ENCODE measurements at places on chromosomes 3 and 15.

GRCh38 chr15:43378601-43379000 lies 7.7 kb downstream of the TUBGCP4 start:
- DNase-seq, result no peak

DNA sequence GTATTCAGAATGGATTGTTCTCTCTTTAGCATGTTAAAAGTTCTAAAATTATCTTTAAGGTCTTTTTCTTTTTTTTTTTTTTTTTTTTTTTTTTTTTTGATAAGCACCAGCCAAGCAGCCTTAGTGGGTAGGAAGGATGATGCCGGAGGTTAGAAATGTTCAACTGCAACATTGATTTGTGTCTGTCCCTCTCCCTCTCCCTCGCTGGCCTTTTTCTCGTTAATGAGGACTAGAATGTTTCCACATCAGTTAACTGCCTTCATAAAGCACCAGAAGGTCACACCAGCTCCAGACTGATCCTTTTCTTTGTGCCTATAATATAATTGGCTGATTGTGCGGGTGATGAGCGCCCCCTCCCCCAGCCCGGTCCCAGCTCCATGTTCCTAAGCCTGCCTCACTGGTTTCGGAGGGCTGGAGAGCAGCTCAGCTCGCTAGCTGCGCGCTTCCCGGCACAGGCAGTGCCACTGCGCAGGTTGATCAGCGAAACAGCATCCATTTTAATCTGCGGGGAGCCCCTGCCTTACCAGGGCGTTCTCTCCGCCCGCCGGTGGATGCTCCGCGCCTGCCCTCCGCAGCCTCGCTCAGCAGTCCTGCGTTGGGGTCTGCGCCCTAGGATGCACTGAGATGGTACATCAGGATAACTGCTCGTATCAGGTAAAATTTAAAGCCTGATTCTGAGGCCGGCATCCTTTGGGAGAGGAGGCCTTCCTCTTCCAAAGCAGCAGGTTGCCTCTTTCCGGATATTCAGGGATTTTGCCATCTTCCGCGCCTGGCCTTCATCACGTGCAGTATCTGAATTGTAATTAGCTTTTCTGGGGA lies 148.9 kb upstream of the IL12A start:
- peak; percentile 76 for DNase-seq

DNA sequence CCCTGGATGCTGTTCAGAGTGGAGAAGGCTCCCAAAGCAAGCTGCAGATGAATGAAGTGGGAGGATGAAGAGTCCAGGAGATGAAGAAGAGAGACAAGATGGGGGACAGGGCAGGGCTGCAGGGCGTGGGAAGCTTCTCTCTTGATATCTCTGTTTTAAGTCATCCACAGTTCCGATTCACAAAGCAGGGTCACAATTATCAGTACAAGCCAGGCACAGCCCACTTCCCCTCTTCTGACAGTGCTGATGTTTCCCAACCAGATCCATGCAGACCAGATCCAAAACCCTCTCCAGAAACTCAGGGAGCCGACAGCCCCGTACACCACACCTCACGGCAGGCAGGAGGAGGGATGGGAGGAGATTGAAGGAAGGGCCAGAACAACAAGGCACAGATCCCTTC lies 31.1 kb downstream of the NTRK3 start:
- DNase-seq, result no peak

- DNase-seq, result no peak
Measured at GRCh38 chr3:20462723-20463122, 276.7 kb upstream of the SGO1 start.

- no peak for DNase-seq
Measured at GRCh38 chr3:67462187-67462586, 192.2 kb downstream of the SUCLG2 start.

DNA sequence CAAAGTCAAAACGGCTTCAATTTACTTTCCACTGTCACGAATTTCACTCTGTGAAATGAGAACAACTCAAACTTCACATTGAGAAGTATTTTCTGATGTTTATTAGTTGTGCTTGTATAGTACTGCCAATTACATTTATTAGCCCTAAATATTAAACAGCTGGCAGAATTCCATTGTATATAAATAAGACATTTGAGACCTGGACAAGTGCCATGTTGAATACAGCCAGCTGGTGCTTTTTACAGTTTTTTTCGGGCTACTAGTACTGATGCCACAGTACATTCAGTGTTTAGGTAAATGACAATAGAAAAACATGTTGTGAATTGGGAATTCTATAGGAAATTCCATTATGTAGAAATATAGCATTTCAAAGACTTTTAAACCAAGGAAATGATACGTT lies 79.0 kb downstream of the EPHA3 start:
- DNase-seq, result no peak

DNA sequence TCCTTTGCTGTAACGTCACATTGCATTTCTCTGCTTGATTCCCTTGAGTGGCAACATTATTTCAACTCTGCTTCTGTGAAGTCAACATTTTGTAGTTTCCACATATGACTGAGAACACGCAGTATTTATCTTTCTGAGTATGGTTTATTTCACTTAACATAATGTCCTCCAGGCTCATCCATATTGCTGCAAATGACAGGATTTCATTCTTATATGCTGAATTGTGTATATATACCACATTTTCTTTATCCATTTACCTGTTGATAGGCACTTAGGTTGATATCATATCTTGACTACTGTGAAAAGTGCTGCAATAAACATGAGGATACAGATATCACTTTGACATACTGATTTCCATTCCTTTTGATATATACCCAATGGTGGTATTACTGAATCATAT lies 878.5 kb downstream of the PLOD2 start:
- no peak for DNase-seq

- DNase-seq, result peak; percentile 14
Measured at GRCh38 chr3:14897266-14897665, 50.1 kb upstream of the NR2C2 start.

- DNase-seq, result no peak
Measured at GRCh38 chr15:30979457-30979856, 12.0 kb downstream of the MTMR10 start.

DNA sequence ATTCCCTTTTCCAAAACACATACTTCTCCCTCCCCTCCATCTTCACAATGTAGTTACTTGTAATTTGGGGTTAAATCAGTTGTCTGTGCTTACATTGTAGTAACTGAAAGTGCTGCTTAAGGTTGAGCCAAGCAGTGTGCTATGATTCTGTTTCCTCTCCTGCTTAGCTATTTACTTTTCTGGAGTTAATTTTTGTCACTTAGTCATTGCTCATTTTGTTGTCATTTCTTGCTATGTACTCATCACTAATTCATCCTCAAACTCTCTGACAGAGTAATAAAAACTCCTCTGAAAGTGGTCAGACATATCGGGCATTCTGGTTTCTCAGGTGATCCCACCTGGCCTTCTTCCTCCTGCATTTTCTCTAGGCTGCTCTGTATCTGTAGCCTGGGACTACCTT lies 80.7 kb downstream of the PPARG start:
- no peak for DNase-seq

- no peak for DNase-seq
Measured at GRCh38 chr3:128555841-128556240, 62.8 kb upstream of the GATA2 start.

DNA sequence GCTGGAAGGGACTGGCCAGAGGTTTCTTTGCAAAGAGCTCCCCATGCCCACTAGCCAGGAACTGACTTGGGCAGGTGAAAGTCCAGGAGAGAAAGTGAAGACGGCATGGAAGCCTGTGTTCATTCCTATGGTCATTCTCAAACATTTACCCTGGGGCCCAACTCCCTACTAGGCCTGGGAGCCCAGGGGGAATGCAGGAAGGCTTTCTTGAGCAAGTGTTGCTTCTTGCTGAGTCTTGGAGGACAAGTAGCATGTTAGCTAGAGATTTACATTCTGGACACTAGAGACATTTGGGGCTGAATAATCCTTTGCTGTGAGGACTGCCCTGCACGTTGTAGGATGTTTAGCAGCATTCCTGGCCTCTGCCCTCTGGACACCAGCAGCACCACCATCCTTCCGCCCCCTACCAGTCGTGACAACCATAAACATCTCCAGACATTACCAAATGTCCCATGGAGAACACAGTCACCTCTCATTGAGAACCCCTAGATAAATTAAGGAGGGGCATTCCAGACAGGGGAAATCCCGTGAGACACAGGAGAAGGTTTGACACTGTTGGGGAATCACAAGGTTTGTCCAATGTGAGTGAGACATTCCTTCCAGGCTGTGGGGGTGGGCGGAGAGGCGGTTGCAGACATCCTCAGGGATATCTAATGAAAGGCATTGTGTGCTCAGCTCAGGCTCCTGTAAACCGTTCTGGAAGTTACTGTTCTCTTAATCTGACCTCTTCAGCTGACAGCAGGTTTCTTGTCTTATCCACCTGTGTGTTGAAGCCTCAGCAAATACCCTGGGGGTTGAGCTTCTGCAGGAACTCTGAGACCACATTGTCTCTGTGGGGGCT lies 236.2 kb downstream of the TLE3 start:
- no peak for DNase-seq

GRCh38 chr3:74214286-74214685 lies 400.2 kb downstream of the CNTN3 start:
- no peak for DNase-seq

DNA sequence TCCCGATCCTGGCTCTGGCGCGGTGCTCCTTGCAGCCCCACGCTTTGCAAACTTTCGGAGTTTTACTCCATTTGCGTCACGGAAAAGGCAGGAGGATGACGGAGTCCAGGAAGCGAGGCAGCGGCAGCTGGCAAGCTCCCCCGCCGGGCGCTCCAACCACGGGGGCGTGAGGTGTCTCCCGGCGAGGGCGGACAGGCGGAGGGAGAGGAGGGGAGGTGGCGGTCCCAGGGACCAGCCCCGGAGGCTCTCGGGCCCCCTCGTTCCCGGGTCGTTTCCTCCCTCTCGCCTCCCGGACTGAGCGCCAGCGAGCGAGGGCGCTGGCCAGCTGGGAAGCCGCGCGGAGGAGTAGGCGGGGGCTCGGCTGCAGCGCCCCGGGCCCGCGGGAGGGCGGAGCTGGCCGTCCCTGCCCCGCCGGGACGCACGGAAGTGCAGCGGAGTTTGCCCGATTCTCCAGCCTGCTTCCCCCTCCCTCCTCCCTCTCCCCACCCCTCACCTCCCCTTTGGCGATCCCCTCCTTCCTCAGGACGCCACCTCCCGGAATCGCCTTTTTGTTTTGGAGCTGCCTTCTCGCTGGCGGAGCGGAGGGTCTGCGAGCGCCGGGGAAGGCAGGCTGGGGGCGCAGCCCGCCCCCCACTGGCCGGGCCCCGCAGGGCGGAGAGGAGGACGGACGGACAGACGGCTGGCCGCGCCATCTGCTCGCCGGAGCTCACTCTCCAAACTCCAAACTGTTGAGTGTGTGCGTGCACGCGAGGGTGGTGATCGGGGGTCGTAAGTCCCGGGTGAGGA lies at the start of gene SNX33:
SNX33 (plus strand) TSS at position 543 of the 786 bp plus-strand sequence. CDS start 1,191 bp downstream, outside the sequence.
- peak; percentile 94 for DNase-seq

DNA sequence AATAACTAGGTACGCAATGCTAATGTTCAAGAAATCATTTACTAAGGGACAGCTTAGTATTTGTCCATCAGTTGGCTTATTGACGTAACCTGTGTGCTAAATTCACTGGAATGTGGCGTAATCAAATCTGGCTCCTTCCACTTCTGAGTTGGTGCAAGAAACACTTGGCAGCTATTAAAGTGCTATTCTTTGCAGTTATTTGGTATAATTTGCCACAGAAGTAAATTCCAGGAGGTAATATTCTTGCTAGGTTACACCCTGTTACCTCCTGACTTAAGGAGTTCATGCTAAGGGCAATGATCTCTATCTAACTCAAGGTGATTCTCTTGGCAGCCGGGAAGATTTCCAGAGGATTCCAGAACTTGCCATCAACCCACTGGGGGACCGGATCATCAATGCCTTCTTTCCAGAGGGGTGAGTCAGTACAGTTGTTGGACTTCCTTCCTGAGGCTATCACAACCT lies 25.5 kb downstream of the CHP1 start:
- no peak for DNase-seq

DNA sequence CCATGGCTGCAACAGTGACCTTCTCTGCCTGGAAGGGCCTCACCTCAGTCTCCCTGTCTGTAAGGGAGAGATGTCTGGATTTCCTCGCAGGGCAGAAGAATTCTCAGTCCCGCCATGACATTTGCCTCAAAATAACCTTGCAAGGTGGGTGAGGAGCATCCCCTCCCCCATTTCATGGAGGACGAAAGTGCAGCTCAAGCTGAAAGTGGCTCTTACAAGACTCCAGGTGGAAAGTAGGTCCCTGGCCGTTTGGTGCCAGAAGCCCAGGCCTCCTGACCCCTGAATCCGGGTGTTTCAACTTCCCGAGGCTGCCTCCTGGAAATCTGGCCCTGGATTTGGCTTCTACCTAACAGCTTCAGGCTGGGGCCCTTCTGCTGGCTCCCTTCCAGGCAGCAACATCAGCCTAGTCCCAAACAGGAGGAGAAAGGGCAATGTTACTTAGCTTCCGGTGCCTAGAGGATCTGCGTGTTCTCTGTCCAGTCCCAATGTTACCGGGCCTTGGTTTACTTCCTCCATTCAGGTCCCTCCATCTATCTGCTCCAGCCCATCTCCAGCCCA lies 769 bp upstream of the CSPG4 start:
- peak; percentile 92 for DNase-seq

DNA sequence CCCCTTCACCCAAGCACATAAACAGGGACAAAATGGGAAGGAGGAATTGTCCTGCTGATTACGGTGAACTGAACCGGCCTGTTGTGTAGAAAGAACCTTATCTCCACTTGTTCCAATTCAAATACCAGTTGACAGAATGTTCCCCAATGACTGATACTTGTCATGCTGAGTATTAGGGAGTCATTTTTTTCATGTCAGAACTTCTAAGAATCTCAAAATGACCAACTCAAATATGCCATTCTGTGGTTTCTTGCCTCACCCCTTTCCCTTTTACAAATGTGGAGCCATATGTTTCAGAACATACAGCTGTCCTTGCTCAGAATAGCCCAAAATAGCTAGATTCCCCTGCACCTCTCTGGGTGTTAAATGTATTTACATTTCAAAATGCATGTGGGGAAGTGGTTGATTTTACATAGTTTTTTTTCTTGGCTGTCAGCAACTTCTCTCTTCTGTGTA lies 405.9 kb upstream of the TBL1XR1 start:
- DNase-seq, result no peak

- DNase-seq, result peak; percentile 57
Measured at GRCh38 chr3:123286308-123287023, 84.7 kb downstream of the SEC22A start.

DNA sequence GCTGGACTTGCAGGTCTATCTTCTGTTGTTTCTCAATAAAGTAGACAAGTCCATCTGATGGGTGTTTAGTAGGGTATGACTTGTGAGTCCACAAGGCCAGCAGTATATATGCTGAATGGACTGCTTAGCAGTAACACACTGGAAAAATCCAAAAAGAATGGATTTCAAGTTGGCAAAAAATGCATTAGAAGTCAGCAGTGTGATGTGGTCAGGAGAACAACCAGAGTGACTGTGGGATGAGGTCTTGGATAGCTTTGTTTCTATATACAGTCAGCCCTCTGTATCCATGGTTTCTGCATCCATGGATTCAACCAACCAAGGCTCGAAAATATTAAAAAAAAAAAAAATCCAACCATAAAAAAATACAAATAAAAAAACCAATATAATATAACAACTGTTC lies 55.8 kb downstream of the LPP start:
- no peak for DNase-seq

GRCh38 chr15:64032329-64032728 lies 14.0 kb downstream of the DAPK2 start:
- no peak for DNase-seq

Data from sigmoid colon (tissue), 7 donors.